ENCODE measurements at places on chromosomes 7 and 10. TPM values are rescaled to one million over a fixed set of nuclear protein-coding genes. Genes with fewer than 3 reads are reported as not detected.

DNA sequence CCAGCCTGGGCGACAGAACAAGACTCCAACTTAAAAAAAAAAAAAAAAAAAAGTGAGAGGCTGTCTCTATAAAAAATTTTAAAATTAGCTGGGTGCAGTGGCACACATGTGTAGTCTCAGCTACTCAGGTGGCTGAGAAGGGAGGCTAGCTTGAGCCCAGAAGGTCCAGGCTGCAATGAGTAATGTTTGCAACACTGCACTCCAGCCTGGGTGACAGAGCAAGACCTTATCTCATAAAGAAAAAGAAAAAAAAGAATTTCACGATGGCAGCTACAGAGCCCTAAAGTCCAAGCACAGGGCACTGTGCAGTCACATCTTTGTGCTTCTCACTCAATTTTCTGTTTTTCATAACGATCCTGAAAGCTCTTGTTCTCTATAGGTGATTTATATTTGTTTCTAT lies 209.5 kb upstream of the KCTD7 start:
- no peak for DNase-seq

GRCh38 chr7:117538053-117538452 lies 58.2 kb downstream of the CFTR start:
- no peak for DNase-seq

- DNase-seq, result peak; percentile 32
These were observed 25.1 kb downstream of the SBDS start for GRCh38 chr7:66970310-66970709.

- DNase-seq, result no peak
These were observed 545 bp downstream of the NACAD start for GRCh38 chr7:45088146-45088701.

HABP2 gene
- total RNA-seq, result not detected

- no peak for DNase-seq
These were observed 8.0 kb upstream of the EPHA1 start for GRCh38 chr7:143416565-143417149.

DNA sequence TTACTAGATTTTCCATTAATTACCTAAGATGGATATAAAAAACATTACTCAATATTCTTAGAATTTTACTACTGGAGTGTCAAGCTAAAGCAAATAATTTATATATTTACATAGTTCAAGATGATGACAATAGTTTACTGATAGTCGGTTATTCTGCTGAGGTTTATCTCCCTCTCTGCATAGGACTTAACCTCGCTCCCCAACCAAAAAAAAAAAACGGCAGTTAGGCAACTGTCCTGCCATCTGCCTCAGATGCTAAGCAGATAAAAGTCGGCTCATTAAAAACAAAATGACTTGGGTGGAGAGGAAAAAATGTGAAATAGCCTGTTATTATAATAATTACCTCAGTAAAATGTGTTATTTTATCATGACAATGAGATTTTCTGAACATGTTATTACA lies 14.0 kb upstream of the ITGB8 start:
- no peak for DNase-seq

DNA sequence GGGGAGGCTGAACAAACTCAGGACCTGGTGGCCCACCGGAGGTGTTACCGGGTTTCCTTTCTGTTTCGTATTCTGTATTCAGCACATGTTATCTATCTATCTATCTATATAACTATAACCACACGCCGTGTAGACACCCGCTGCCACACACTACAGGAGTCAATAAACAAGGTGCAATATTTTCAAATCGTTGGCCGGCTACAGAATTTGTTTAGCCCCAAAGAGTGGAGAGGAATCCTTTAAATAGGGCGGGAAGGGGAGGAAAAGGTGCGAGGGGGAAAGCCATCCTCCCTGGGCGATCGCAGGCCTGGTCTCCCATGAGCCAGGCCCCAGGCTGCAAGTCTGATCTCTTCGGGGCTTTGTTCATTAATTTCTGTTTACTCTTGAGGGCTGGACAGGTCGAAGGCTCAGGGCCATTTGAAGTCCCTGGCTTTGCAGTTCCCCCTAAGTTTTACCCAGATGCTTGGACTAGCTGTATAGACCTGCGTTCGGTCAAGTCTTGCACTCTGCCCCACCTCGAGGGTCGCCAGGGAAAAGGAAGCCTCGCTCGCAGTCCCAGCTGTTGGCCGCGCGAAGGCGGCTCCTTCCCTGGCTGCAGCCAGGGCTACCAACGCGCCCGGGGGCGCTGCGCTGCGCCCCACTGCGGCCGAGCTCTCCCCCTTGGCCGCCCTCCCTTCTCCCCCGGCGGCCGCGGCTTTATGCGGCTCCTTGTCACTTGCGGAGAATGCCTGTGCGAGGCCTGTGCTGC lies 3.8 kb downstream of the NKX2-3 start:
- DNase-seq, result no peak

IFIT1B gene
- total RNA-seq, result not detected

NRP1 gene
- 33.2 TPM for total RNA-seq

KIAA1549 gene
- 4.2 TPM for total RNA-seq
